ENCODE measurements at places on chromosomes 13 and 19.

- DNase-seq: no peak
These were observed 11.0 kb downstream of the ZNF574 start for GRCh38 chr19:42086770-42087550.

- DNase-seq: no peak
These were observed 243.0 kb downstream of the PCDH17 start for GRCh38 chr13:57874530-57874929.

- DNase-seq: no peak
These were observed 9.9 kb upstream of the ATG4D start for GRCh38 chr19:10533646-10534386.

DNA sequence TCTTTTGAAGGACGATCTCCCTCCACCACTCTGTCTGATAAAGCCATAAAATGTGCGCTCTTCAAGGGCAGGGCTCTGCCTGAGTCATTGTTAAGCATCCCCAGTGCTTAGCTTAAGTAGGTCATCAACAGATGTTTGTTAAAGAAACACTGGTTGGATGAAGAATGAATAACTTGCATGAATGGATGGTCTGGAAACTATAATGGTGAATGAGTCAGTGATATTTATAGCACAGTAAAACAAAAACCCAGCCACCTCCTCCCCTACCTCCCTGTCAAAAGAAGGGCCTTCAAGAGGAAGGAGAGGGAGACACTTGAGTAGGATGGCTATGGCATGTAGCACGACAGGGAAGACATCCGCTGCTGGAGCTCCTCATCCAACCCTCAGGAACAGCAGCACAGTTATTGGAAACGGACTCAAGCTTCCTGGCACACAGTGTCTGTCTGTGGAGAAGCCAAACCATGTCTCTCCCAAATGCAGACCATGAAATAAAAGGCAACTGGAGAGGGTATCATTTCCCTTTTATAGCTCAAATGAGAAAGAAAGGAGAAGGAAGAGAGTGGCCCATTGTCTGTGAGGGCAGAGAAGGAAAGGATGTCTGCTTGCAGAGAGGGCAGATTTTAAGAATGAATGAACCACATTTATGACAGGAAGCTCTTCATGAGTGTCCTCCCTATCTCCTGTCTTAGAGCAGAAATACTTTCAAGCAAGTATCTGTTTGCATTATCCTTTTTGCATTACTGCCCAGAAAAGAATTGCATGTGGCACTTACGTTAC is 183.5 kb upstream of the UBL3 start:
- no peak for DNase-seq

GRCh38 chr13:109152311-109152820 is 523.0 kb downstream of the MYO16 start:
- no peak for DNase-seq

- DNase-seq: no peak
These were observed 1.3 kb downstream of the RPS9 start for GRCh38 chr19:54201980-54202379.

GRCh38 chr19:40190891-40191835 is at the start of gene MAP3K10:
Gene MAP3K10, plus strand, starts transcription at chr19:40191426. Its CDS starts 606 bp downstream, at chr19:40192032.
- peak; percentile 83 for DNase-seq

DNA sequence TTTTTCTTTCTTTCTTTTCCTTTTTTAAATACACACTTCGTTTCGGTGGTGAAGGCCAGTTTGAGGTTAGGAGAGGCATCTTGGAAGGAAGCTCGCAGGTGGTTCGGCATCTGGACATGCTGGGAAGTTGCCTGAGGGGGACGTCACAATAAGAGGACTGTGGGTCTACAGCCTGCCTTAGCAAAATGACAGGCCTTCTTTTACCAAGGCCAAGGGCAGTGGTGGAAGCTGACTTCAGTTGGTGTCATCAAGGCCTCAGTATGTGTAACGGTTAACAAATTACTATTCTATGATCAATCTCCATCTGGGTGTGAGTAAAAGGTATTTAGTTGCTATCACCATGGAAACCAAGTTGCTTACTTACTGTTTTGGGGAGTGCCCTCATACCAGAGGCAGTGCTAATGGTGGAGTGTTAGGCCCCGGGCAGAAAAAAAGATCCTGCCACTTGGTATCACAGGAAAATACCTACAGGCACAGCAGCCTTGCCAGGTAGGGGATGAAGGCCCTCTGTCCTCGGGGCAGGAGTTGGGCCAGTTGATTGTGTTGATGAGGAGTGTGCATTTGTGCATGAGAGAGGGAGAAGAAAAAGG is 10.3 kb downstream of the ACTN4 start:
- no peak for DNase-seq

DNA sequence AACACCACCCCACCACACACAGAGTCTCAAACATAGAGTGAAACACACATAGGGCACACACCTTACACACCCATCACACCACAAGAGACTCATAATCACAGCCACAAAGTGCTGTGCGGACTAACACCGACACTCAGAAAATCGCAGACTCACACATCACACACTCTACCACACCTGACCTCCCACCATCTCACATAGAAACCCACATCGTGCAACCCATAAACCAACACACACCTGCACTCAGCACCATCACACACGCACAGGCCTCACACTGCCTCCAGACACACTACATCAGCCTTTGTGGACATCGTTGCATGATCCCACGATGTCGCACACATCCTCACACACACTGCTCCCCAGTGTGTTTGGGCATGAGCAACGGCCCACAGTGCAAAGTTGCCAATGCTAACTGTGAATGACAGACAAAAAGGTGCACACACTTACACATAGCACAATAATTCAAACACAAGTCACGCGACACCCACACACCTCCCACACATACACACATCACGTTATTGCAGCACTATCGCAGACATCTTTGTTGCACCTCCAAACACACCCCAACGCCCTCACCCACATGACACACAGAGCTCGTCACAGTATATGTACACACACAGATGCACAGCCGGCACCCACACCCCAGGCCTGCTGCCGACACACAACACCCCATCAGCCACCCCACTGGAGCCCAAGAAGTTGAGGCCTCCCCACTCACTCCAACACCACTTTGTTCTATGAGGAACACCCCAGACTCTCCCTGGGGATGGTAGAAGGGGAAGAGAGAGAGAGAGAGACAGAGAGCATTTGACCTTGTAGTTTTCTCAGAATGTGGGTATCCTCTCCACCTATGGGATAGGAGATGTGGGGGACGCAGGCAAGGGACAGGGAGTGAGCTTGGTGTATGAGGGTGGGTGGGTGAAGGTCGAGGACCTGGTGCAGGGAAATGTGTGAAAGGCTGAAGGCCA is 1.2 kb upstream of the ATP1A3 start:
- no peak for DNase-seq

- DNase-seq: no peak
These were observed 1.2 kb downstream of the NRTN start for GRCh38 chr19:5806133-5806489.

DNA sequence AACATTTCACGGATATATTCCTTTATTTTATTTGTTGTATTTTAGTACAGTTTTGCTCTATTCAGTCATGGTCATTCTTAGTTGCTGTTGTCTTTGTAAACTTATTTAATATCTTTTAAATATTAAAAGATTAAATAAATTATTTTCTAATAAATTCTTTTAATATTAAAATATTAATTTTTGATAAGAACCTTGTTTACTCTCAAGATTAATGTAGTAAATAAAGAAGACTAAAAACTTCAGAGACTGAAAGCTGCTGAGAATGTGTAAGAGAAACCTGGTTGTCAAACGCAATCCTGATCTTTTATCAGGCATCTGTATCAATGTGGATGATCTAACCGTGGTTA is 34.4 kb upstream of the SACS start:
- DNase-seq: no peak

GRCh38 chr13:94656176-94656575 is 54.5 kb downstream of the GPR180 start:
- DNase-seq: no peak

DNA sequence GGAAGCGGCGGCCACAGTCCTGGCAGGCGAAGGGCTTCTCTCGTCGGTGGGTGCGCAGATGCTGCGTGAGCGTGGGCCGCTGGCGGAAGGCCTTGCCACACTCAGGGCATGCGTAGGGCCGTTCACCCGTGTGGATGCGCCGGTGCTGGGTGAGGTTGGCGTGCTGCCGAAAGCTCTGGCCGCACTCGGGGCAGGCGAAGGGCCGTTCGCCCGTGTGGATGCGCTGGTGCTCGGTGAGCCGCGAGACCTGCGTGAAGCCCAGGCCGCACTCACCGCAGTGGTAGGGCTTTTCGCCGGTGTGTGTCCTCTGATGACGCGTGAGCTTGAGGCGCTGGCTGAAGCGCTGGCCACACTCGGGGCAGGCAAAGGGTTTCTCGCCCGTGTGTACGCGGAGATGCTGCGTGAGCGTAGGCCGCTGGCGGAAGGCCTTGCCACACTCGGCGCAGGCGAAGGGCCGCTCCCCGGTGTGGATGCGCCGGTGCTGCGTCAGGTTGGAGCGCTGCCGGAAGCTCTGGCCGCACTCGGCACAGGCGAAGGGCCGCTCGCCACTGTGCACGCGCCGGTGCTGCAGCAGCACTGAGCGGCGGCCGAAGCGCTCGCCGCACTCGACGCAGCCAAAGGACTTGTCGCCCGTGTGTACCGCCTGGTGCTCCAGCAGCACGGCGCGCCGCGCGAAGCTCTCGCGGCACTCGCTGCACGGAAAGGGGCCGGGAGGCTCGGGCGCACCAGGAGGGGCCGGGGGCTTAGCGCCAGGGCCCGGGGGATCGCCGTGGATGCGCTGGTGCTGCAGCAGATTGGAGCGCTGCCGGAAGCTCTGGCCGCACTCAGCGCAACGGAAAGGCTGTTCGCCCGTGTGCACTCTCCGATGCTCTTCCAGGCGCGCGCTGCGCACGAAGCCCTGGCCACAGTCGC is 4.0 kb upstream of the UBE2M start:
- no peak for DNase-seq

- no peak for DNase-seq
These were observed 137.1 kb upstream of the ATXN8OS start for GRCh38 chr13:69970520-69970919.

- DNase-seq: no peak
These were observed 39.3 kb upstream of the URAD start for GRCh38 chr13:28027607-28028364.

- no peak for DNase-seq
These were observed 20.1 kb upstream of the RAB20 start for GRCh38 chr13:110581506-110582185.

- DNase-seq: no peak
These were observed 1.7 kb downstream of the B9D2 start for GRCh38 chr19:41362143-41362847.

DNA sequence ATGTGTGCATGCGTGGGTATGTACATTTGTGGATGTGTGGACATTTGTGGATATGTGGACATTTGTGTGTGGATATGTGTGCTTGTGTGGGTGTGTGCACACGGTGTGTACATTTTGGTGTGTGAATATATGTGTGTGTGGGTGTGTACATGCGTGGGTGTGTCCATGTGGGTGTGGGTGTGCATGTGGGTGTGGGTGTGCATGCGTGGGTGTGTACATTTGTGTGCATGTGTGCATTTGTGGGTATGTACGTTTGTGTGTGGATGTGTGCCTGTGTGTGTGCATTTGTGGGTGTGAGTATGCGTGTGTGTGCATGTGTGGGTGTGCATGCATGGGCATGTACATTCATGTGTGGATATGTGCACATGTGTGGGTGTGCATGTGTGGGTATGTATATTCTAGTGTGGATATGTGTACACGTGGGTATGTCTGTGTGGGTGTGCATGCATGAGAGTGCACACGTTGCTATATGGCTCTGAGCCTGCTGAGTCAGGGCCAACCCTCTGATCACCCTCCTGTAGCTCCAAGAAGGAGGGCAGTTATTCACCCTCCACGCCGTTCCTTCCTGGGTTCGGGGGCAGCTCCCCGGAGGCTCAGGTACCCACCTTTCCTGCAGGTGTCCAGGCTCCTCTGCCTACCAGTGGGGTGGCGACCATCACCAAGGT is 20.3 kb downstream of the COMP start:
- no peak for DNase-seq

- no peak for DNase-seq
These were observed 5.9 kb downstream of the PKN1 start for GRCh38 chr19:14439014-14439413.

DNA sequence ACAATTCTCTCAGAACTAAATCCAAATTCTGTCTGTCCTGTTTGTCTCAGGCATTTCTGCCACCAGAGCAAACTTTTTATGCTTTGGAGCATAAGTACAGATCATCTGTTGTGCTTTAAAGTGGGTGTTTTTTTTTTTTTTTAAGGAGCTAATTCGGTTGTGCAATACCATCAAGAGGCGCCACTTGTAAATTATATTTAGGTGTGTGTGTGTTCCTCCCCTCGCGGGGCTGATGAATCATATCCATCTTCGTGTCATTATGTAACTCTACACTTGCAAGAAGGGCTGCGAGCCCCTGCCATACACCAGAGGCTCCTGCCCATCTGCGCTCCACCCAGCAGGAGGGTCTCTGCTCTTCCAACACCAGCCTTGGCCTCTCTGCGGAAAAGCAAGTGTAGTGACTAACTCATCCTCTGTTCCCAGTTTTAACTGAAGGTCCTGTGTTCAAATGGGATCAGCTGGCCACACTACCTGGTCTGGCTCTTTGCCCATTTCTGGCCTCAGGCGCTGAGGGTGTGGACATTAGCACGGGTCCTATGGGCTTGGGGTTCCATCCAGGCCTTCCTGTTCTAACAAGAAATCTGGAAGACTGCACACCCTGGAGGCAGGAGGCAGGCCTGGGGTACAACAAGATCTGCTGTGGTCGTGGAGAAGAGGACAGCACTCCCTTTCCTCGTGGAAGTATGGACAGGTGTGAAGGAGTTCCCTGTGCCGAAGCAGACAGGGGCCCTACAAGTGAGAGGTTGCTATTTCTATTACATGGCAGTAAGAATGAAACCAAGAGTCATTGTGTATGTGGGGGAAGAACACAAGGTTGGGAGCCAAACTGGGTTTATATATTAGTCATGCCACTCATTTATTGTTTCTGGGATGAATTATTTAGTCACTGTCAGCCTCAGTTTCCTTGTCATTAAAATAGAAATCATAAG is 96.1 kb upstream of the MBNL2 start:
- DNase-seq: no peak

- no peak for DNase-seq
These were observed 13.4 kb upstream of the SIGLEC12 start for GRCh38 chr19:51514866-51515481.

GRCh38 chr19:51559240-51559639 is 11.8 kb upstream of the ZNF175 start:
- DNase-seq: no peak

DNA sequence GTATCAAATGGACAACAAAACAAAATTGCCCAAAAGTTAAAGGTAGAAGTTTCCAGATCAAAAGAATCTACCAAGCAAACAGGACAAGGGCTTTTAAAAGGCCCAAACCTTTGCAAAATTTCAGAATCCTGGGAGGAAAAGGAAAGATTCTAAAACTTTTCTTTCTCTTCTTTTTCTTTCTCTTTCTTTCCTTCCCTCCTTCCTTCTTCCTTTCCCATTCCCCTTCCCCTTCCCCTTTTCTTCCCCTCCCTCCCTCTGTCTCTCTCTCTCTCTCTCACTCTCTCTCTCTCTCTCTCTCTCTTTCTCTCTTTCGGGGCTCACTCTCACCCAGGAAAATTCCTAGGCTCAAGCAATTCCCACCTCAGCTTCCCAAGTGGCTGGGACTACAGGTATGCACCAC is 4.2 kb upstream of the PDCD5 start:
- no peak for DNase-seq
